ENCODE measurements at places on chromosomes 4 and X.

DNA sequence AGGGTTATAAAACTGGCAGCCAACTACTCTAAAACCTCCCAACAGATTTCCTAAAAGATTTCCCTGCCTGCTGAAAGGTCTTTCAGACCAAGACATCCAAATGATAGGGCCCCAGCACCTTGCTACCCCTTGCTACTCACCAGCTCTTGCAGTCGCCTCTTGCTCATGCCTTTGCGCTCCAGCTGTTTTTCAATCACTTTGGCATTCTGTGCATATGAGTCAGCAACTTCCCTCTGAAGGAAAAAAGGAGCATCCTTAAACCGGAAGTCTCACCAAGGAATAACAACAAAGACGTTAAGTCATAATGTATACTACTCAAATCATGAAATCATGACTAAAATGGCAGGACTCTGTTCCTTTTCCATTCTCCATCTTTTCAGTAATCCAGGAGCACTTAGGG lies 24.0 kb downstream of the STEEP1 start:
- no peak for DNase-seq

GRCh38 chrX:22760513-22761057 lies 239.2 kb upstream of the DDX53 start:
- no peak for DNase-seq

DNA sequence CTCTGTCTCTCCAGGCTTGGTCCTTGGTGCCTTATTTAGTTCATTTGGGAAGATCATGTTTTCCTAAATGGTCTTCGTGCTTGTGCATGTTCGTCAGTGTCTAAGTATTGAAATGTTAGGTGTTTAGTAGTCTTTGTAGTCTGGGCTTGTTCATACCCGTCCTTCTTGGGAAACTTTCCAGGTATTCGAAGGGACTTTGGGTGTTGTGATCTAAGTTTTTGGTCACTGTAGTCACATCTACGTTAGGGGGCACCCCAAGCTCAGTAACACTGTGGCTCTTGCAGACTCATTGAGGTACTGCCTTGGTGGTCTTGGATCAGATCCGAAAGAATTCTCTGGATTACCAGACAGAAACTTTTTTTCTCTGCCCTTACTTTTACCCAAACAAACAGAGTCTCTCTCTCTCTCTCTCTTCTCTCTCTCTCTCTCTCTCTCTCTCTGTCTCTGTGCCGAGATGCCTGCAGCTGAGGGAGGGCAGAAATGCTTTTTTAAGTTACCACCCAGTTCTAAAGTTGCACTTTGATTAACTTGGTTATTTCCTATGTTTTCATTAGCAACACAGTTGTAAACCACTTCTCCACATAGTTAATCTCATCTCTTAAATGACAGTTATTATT lies 67.6 kb upstream of the SLC7A3 start:
- DNase-seq = no peak

GRCh38 chr4:8761167-8761823 lies 110.3 kb downstream of the HMX1 start:
- DNase-seq = no peak

- DNase-seq = no peak
These were observed 292.5 kb downstream of the UNC5C start for GRCh38 chr4:95256108-95256835.

GRCh38 chr4:39083164-39083563 lies 21.1 kb downstream of the KLHL5 start:
- no peak for DNase-seq

- DNase-seq = no peak
These were observed 60.2 kb upstream of the CBR4 start for GRCh38 chr4:169070071-169070894.

DNA sequence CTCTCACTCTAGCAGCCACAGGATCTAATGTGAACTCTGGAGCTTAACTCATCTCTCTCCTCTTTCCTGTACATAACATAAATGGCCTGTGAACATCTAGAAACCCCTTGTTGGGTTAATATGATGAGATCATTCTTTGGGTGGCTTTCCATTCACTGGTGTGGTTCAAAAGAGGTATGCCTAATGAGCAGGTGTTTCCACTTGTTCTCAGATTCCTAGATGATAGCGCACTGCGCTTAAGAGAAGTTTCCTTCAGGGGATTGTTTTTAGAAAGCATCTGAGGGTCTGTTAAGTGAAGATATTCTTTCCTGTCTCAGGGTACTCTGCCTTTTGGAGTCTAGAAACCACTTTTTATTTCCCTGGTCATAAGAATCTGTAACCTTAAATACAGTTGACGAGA lies 32.5 kb downstream of the FRMPD4 start:
- no peak for DNase-seq

DNA sequence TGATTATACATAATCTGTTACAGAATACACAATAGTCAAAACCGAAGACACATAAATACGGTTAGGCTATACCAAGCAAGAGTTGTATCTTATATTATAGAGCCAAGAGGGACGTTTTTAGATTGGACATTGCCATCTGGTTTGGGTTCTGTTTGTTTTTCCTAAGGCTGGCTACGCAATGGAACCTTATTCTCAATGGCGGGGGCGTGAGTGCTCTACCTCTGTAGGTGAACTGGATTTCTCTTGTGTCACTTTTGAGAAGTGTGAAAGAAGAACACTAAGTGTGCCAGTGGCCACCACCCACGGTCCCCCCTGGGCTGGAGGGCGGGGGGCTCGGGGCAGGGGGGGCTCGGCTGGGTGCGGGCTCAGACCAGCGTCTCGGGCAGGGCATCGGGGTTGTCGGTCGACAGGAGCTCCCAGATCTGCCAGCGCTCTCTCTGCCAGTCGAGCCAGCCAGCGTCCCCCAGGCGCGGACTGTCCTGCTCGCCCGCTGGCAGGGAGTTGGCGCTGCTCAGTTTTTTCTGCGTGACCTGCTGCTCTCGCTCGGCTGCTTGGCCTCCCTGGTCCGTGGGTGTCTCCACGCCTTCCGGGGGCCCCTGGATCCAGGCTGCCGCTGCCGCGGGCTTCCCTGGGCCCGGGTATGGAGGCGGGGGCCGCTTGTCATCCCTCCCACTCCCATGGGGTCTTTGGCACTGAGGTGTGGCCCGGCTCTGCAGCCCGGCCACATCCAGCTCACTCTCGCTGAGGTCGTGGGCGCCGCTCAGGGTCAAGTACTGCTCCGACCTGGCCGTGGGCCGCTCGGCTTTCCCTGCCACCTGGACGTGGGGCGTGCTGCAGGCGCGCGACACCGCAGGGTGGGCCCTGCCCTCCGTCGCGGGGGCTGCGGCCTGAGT lies 27.6 kb downstream of the HCCS start:
- DNase-seq = no peak

DNA sequence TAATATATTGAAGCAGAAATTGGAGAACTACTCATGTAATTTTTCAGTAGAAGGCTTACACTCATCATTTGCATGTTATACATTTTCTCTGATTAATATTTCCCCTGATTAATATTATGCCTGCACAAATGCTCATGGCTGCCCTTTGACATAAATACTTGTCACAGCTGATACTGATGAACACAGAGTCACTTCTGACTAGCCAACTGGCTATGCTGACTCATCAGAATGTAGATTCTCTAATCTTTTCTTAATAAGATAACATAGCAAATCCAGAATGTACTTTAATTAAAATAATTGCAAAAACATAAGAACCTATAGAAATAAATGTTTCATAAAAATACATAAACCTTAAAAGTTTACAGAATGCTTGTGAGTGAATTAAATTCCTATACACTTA lies 52.4 kb upstream of the C4orf54 start:
- DNase-seq = no peak

- DNase-seq = no peak
These were observed 1.3 kb downstream of the GAR1 start for GRCh38 chr4:109816894-109817293.

DNA sequence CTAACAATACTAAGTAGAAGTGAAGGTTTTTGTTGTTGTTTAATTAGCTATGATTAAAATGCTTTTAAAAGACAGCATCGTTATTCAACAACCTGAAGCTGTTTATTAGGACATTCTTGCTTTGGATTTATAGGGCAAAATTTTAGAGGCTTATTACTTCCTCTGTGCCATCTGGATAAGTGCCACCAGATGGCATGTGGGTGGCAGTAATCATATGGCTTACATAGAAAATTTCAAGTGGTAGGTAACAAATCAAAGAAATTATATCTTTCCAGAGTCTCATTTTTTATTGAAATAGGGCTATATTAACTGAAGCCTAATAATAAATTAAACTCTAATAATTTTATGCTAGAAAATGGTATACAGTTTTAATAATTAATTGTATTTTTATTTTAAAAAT lies 83.3 kb upstream of the HTR2C start:
- no peak for DNase-seq

DNA sequence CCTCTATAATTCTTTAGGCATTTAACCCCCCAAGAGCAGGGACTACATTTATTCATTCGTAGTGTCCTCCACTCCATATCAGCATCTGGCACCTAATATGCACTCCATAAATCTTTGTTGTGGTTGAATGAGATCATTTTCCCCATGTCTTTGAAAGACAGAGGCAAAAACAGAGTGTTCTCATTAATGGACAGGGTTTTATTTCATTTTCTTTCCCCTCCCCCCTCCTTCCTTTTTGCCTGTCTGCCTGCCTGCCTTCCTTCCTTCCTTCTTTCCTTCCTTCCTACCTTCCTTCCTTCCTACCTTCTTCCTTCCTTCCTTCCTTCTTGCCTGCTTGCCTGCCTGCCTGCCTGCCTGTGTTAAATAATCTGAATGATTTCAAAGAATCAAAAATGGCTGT lies 83.2 kb downstream of the SHROOM3 start:
- no peak for DNase-seq

GRCh38 chr4:110982486-110982885 lies 359.6 kb upstream of the PITX2 start:
- no peak for DNase-seq

DNA sequence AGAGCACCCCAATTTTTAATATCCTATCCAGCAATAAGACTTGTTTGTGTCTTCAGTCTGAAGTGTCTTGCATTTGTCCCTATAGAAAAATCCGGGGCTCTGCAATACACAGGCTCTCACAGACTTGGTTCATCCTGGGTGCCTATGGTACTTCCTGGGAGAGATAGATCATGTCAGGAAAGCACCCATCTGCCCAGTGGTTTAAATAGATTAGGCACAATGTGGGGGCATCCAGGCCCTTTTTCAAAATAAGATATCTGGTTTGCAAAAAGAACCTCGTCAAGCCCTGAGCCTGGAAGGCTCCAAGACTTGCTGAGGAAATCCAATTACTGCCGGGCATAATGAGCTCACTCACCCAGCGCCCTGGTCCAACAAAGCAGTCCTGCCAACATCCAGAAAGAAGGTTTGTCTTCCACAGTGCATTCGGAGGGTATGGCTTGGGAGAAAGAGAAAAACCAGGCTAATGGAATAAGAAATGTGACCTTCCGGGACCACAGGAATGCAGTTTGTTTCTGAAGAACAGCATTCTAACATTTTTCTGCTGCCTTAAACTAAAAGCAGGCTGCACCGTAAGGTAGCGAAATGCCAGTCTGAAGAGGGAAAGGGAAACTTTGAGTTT lies 11.6 kb downstream of the JAKMIP1 start:
- no peak for DNase-seq

- DNase-seq = no peak
These were observed 82.7 kb downstream of the MANBA start for GRCh38 chr4:102678107-102678506.

DNA sequence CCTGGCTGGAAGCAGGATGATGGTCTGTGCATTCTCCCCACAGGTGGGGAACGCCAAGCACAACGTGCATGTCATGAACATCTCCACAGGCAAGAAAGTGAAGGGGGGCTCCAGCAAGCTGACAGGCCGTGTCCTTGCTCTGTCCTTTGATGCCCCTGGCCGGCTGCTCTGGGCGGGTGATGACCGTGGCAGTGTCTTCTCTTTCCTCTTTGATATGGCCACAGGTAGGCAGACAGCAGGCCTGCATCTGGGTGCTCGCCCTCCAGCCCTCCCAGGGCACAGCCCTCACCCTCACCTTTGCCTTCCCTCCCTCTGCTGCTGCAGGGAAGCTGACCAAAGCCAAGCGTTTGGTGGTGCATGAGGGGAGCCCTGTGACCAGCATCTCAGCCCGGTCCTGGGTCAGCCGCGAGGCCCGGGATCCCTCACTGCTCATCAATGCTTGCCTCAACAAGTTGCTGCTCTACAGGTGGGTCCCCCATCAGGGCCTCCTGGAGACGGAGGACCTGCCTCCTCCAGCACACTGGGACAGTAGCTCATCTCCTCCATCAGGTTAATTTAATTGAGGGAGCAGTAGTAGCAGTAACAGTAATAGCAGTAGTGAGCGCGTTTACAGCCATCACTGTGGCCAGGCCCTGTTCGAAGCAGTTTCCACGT lies 4.6 kb downstream of the WDR13 start:
- DNase-seq = no peak

DNA sequence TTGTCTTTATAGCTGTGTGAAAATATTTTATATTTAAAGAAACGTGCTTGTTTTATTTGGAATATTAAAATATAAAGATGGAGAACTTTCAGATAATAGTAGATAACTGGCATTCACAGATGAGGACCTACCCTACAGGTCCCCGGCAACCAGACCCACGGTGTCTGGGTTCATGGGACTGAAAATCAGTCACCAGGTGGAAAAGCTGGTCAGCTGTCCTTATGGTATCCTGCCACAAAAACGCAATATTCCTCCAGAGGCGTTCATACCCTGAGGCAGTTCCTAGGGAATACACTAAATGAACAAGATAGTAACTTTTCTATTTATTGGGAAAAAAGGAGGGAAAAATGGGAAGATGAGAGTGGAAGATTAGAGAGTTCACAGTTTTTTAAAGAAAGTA lies 1.2 kb downstream of the TLR6 start:
- no peak for DNase-seq

- no peak for DNase-seq
These were observed 724.8 kb upstream of the FTHL17 start for GRCh38 chrX:31796624-31797023.

DNA sequence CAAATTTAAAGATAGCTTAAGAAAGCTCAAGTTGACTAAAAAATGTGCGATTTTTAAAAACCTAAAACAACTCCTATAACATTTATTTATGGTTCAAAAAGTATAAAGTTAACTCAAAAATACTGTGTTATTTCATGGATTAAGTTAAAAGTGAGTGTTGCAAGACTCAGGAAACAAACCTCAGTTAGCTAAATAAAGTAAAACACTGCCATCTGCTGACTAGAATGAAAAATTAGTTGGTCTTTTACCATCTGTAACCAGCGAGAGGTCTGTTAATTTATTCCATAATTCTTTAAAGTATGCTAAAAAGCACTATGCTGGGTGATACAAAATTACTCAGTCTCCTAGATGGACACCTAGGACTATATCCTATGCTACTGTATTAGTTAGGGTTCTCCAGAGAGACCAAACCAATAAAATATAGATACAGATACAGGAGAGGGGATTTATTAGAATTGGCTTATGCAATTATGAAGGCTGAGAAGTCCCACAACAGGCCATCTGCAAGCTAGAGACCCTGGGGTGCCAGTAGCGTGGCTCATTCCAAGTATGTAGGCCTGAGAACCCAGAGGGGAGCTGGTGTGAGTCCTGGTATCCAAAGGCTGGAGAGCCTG lies 4.9 kb upstream of the WDFY3 start:
- no peak for DNase-seq
